Jurkat, Clone E6-1 (cell line): ENCODE measurements at places on chromosomes 12 and 14.

DNA sequence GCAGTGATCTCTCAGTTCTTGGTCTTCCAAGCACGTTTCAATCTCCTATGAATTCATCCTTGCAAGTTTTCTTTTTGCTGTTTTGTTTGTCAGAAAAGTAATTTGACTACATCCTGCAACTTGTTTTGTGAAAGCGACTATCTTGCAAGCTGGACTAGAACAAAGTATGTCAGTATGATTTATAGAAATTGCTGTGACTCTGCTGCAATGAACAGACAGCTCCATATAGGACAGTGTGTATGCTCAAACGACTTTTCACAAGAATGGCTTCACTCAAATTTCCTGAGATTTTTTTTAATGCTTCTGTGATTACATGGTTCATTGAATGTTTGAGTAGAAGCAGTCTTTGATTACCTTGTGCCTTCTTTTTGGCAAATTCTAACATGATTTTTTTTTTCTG, 123.5 kb upstream of the TRHDE start:
- no peak for DNase-seq

DNA sequence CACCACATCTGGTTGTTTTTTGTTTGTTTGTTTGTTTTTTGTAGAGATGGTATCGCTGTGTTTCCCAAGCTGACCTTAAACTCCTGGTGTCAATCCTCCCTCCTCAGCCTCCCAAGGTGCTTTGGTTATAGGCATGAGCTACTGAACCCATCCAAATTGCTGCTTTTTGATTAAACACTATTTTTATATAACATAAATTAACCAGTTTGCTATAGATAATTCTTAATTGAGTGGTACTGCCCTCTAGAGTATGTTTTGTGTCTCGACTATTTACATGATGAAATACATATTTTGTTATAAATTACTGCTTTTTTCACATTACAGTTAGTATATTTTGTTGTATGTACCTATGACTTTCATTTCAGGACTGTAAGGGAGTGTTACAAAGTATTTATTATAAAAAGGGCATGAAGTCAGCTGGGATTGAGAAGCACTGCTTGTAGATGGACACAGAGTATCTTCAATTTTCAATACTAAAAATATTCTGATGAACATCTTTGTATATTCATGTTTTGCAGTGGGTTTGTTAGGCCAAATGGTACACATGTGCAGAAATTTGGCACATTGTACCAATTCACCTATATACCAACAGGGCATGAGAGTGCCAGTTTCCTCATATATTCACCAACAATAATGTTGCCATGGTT, 14.9 kb upstream of the SCAF11 start:
- peak; percentile 15 for DNase-seq

GRCh38 chr12:19196959-19197630, 67.6 kb downstream of the PLEKHA5 start:
- peak; percentile 8 for DNase-seq

DNA sequence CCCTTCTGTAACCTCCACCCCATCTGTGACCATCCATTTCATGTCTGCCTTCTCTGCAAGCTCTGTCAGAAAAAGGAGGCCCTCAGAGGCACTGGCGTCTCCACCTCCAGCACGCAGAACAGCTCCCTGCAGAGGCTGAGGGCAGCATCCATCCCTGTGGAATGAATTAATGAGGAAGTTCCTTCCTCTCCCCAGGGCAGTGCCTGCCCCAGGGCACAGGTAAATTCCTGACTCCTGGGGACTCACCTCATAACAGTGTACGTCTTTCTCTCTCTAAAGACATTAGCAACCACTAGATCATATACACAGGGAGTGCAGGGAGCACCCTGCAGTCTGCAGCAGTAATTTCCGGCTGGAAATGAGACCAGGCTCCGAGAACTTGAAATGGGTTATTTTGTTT, 155.0 kb upstream of the TMEM132C start:
- no peak for DNase-seq

GRCh38 chr14:61589691-61590581, 105.4 kb upstream of the HIF1A start:
- DNase-seq, result peak; percentile 78

DNA sequence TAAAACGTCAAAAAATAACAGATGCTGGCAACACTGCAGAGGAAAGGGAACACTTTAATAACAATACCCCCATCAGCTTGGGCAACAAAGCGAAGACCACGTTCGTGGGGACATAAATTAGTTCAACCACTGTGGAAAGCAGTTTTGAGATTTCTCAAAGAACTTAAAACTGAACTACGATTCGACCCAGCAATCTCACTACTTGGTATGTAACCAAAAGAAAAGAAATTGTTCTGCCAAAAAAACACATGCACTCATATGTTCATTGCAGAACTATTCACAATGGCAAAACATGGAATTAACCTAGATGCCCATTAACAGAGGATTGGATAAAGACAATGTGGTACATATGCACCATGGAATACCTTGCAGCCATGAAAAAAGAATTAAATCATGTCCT, 81.2 kb upstream of the RAP1B start:
- DNase-seq, result no peak

DNA sequence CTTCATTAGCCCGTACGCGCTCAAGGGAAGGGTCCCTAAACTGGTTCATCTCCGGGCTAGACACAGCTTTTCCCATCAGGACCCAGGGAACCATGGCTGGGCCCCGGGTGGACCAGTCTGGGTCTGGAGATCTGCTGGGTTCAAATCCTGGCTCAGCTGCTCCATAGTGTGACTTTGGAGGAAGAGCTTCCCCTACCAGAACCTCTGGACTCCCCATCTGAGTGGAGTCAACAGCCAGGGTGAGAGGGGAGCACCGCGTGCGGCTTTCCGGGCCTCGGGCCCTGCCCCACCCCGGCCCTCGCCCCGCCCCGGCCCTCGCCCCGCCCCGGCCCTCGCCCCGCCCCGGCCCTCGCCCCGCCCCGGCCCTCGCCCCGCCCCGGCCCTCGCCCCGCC, 41.2 kb downstream of the BEGAIN start:
- DNase-seq, result no peak

DNA sequence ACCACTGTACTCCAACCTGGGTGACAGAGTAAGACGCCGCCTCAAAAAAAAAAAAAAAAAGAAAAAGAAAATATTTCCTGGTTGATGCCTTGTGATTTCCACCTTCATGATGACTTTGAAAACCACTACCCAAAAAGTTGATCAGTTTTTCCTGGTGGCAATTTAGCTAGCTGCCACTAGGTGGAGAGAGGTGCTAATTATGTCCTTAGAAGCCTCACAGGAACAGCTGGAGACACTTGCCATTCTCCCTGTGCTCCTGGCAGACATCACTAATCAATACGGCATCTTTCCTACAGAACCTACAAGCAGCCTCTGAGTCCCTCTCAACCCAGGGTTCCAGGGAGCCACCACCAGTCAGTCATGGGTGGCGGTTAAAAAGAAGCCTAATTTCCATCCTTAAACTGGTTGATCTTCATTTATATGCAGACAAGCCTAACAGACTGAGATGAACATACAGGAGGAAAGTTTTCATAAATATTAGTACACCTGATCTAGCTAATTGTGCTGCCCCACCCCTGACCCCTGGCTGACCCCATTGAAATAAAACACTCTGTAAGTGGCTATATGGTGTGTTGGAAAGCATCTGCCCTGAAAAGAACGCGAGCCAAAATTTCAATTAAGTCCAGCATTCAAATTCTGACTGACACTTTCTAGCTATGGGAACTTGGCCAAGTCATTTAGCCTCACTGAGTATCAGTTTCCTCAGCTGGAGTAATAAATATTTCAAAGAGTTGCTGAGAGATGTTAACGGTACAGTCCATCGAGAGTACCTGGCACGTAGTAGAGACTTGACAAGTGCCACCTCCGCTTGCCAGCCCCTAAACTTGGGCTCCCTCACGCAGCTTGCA, 6.2 kb upstream of the OAS1 start:
- peak; percentile 58 for DNase-seq

- no peak for DNase-seq
Measured at GRCh38 chr12:63863658-63864453, 19.4 kb downstream of the SRGAP1 start.

DNA sequence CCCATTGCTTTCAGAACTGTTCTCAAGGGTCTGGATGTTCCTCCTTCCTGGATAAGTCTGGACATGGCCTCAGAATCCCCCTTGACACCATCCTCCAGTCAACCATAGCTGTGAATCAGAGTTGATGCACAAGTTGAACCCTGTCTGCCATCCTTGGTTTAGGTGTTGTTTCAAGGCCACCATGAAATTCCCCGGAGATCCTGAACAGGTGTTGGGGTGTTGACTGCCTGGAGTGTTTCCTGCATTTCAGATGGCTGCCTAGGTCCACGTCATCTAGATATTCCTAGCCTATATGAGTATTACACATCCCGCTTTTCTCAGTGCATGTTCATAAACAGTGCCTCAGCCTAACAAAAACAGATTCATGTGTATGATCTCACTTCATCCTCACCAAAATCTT, 86.7 kb upstream of the PWP1 start:
- DNase-seq, result no peak

DNA sequence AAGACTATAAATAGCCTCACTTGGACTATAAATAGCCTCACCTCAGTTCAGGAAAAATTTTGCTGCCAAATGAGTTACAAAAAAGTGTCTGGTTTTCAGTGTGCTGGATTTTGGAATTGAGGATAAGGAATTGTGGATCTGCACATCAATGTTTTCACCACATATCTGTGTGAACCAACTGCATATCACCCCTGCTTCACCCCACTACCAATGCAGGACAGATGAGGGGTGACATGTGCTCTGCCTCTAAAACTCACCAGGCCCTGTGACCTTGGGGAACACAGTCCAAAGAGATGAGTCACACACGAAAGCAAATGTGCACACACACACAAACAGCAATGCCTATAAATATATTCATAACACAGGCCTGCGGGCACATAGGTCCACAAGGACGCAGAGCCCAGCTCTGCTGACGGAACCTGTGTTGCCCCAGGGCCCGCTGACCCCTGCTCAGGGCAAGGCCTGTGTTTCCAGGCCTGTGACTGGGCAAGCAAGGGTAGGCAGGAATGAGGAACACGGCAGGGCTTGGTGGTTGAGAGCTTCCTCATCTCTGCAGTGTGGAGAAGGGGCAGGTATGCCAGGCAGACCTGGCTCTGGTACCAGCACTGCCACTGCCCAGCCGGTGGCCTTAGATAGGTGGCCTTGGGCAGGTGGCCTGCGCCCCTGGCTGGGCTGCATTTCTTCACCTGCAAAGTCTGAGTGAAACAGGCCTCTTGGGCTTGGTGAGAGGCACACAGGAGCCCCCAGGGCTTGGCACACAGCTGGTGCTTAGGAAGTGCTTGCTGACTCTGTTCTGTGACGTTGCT, 82.4 kb downstream of the ARL6IP4 start:
- no peak for DNase-seq

GRCh38 chr14:90536511-90537191, 139.8 kb downstream of the CALM1 start:
- no peak for DNase-seq

DNA sequence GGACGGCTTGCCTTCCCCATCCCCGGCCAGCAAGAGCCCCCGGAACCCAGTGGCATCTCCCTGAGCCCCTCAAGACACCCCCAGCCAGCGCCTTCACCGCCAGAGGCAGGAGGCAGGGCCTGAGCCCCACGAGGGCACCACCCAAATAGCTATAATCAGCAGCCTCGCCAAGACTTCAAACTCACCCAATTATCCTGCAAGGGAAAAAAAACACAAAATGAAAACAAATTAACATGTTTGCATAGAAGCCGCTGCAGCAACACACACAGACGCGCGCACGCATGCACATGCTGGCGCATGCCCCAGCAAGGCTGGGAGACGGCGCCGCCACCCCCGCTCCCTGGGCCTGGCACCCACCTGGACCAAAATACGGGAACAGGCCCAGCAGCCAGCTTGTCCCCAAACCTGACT, 15.8 kb downstream of the FAM222A start:
- DNase-seq, result no peak
